ENCODE measurements at places on chromosomes 5 and 9. TPM values are rescaled to one million over a fixed set of nuclear protein-coding genes. Genes with fewer than 3 reads are reported as not detected.

ANXA2R gene
- total RNA-seq = 4.1 TPM

PCDHB9 gene
- not detected for total RNA-seq

WNT8A gene
- not detected for total RNA-seq

MELK gene
- total RNA-seq = 78.4 TPM

NUDT12 gene
- 1.0 TPM for total RNA-seq

CANX gene
- total RNA-seq = 323 TPM

C9orf152 gene
- 0.05 TPM for total RNA-seq

SLC6A3 gene
- 0.53 TPM for total RNA-seq

All from A549 treated with GW870086 at 1 μM for 4 hours (cell line).